ENCODE measurements at places on chromosomes 7 and 10. TPM values are rescaled to one million over a fixed set of nuclear protein-coding genes. Genes with fewer than 3 reads are reported as not detected.
A peak's percentile ranks its signal among the peaks of the same experiment; 100 is the strongest.

LIPM gene
- total RNA-seq, result not detected

- no peaks in the 10 kb centered on the region for H3K27me3 ChIP-seq
- H3K27ac ChIP-seq, result no peak overlapping the region
- peaks cover 3% of the 10 kb centered on the region for H3K4me1 ChIP-seq
- no peak overlapping the region for H3K4me3 ChIP-seq
- no peak for DNase-seq
Observed at GRCh38 chr10:103793920-103794883, 61.2 kb downstream of the SH3PXD2A start.

GRCh38 chr10:49540056-49540797, 1.3 kb upstream of the ERCC6 start:
- H3K36me3 ChIP-seq, result no peaks in the 10 kb centered on the region
- no peak overlapping the region for H3K27ac ChIP-seq
- peaks cover 2% of the 10 kb centered on the region for H3K4me1 ChIP-seq

DNA sequence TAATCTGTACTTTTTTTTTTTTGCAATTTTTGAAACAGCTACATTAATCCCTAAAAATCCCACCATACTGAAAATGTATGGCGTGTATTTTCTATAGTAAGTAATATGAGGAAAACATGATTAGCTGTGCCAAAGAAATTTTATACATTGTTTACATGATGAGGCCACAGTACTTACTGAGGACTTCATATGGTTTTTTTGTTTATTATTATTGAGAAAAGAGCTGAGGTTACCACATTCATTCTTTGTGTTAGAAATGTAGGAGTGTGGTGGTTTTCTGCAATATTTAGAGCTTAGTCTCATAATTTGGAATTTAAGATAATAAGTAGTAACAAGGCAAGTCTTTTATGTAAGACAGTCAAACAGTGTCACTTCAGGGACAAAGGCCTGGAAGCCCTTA, 45.1 kb downstream of the SLC25A40 start:
- H3K4me3 ChIP-seq, result no peak overlapping the region
- no peaks in the 10 kb centered on the region for H3K4me1 ChIP-seq
- no peak overlapping the region for H3K27ac ChIP-seq
- DNase-seq, result no peak
- H3K27me3 ChIP-seq, result no peaks in the 10 kb centered on the region

DNA sequence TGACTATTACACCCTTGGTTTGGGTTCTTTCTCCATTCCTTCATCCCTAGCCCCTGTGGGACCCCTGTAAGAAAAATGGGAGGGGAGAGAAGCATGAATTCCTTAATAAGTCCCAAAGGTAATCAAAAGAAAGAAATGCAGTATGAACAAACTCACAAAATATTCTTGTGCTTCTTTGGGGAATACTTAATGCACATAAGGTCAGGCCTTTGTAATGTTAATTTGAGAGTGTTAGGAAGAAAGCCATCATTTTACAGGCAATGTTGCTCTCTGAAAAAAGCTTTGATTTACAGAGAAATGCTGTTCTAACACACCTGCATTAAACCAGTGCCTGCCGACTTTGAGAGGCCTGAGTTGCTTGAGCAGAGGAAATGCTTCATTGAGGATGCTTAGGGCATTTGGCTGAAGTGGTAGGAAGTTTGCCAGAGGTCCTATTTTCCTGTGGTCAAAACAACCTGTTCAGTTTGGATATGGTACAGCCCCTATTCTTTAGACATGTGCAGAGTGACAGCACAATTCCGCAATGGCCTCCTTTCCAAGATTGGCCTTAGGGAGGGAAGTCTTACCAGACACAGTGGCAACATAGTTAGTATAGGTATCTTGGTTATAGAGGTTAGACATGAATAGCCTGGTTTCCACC, 643.4 kb downstream of the AUTS2 start:
- H3K36me3 ChIP-seq, result no peaks in the 10 kb centered on the region
- DNase-seq, result no peak
- H3K27me3 ChIP-seq, result no peaks in the 10 kb centered on the region
- H3K27ac ChIP-seq, result no peak overlapping the region
- H3K4me1 ChIP-seq, result no peaks in the 10 kb centered on the region
- no peak overlapping the region for H3K4me3 ChIP-seq

DNA sequence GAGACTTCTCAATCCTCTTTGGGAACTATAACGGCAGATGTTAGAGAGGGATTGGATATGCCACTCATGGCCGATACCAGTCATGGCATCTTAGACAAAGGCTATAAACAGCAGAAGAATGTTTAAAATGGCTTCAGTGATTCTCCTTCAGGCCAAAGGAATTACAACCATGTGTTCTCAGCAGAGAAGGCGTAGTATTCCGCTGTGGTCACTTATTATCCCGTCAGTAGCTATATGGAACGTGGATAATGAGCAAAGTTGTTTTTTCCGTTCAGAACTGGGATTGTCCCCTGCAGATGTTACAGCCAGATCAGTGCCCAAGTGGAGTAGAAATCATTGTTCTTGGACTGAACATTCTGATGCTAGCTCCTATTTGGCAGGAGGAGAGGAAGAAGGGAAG, 43.1 kb downstream of the TEX36 start:
- no peaks in the 10 kb centered on the region for H3K36me3 ChIP-seq
- H3K4me1 ChIP-seq, result no peaks in the 10 kb centered on the region
- no peak overlapping the region for H3K27ac ChIP-seq
- no peak for DNase-seq
- no peak overlapping the region for H3K4me3 ChIP-seq
- H3K27me3 ChIP-seq, result peaks cover 18% of the 10 kb centered on the region

GRCh38 chr10:118072840-118073239, 26.1 kb upstream of the RAB11FIP2 start:
- no peak for DNase-seq
- no peak overlapping the region for H3K27ac ChIP-seq
- H3K27me3 ChIP-seq, result no peaks in the 10 kb centered on the region
- H3K4me1 ChIP-seq, result no peaks in the 10 kb centered on the region

- H3K4me3 ChIP-seq, result no peak overlapping the region
- no peaks in the 10 kb centered on the region for H3K27me3 ChIP-seq
Observed at GRCh38 chr10:19347621-19348020, 299.0 kb downstream of the MALRD1 start.

DNA sequence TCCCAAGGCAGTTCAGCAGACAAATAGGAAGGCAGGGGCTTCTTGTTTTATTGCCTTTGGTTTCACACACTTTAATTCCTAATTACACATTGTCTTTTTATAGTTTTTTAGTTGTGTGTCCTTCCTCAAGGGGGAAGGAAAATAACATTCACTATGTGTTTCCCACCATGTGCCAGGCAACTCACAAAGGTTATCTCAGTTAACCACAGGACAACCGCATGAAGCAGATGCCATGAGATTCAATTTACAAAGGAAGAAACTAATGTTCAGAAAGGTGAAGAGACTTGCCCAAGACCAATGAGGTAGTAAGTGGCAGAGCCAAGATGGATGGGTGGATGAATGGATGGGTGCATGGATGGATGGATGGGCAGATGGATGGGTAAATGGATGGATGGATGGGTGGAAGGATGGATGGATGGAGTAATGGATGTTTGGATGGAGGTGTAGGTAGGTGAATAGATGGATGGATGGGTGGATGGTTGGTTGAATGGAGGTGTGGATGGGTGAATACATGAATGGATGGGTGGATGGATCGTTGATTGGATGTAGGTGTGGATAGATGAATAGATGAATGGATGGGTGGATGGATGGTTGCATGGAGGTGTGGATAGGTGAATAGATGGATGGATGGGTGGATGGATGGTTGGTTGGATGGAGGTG, 77.9 kb downstream of the ARHGAP22 start:
- H3K36me3 ChIP-seq, result no peaks in the 10 kb centered on the region
- no peak overlapping the region for H3K4me3 ChIP-seq
- H3K27me3 ChIP-seq, result peaks cover 3% of the 10 kb centered on the region
- H3K27ac ChIP-seq, result no peak overlapping the region

SLC26A5 gene
- total RNA-seq, result 0.23 TPM

GRCh38 chr7:91265693-91266066, 1.4 kb downstream of the FZD1 start:
- no peak overlapping the region for H3K27ac ChIP-seq
- no peak for DNase-seq
- no peaks in the 10 kb centered on the region for H3K36me3 ChIP-seq
- H3K27me3 ChIP-seq, result peaks cover 37% of the 10 kb centered on the region
- H3K4me1 ChIP-seq, result peaks cover 25% of the 10 kb centered on the region

SEPTIN14 gene
- not detected for total RNA-seq

- H3K4me3 ChIP-seq, result no peak overlapping the region
- no peaks in the 10 kb centered on the region for H3K36me3 ChIP-seq
- H3K4me1 ChIP-seq, result peaks cover 11% of the 10 kb centered on the region
- DNase-seq, result no peak
Observed at GRCh38 chr7:39613577-39613976, 9.8 kb upstream of the RALA start.

- H3K27me3 ChIP-seq, result peaks cover 17% of the 10 kb centered on the region
- H3K27ac ChIP-seq, result no peak within 1 kb of the TSS
- peaks cover 14% of the 10 kb centered on the region for H3K4me1 ChIP-seq
- no peak within 1 kb of the TSS for H3K4me3 ChIP-seq
- peaks cover 3% of the 10 kb centered on the region for H3K36me3 ChIP-seq
Observed at GRCh38 chr7:1555813-1556543, at the start of gene TMEM184A. TSS of gene TMEM184A (minus strand) at chr7:1556205. CDS start at chr7:1555484, 721 bp downstream.

- H3K27ac ChIP-seq, result no peak overlapping the region
- no peak overlapping the region for H3K4me3 ChIP-seq
- H3K36me3 ChIP-seq, result no peaks in the 10 kb centered on the region
- DNase-seq, result no peak
- H3K4me1 ChIP-seq, result no peaks in the 10 kb centered on the region
Observed at GRCh38 chr7:121278120-121279021, 50.4 kb upstream of the WNT16 start.

GRCh38 chr10:124554085-124554858, 92.6 kb downstream of the LHPP start:
- H3K27me3 ChIP-seq, result no peaks in the 10 kb centered on the region
- H3K36me3 ChIP-seq, result no peaks in the 10 kb centered on the region
- DNase-seq, result no peak
- H3K4me3 ChIP-seq, result no peak overlapping the region
- no peak overlapping the region for H3K27ac ChIP-seq

DNA sequence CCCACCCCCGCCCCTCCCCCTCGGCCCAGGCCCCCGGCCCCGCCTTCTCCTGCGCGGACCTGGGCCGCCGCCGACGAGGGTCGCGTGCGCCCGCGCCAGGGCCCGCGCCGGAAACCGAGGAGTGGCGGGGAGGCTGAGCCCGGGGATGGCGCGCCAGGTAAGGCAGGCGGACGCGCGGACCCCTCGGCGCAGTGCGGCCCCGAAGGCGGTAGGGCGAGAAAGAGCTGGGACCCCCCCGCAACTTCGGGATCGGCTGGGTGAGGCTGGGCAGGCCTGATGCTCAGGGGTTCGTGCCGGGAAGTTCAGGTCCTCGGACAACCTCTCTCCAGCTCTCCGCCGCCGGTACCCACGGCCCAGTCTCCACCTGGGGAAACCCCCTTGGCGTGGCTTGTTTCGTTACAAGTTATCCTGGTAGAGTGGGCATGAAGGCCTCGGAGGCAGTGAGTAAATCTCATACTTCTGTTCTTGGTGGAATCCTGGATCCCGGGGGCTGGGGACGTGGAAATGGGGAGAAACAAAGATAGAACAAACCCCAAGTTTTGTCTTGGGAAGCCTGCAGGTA, 58.4 kb downstream of the ZNF467 start:
- peaks cover 24% of the 10 kb centered on the region for H3K4me1 ChIP-seq
- peak overlapping the region; percentile 63 for H3K4me3 ChIP-seq
- H3K27me3 ChIP-seq, result peaks cover 8% of the 10 kb centered on the region

MUC3A gene
- 0.18 TPM for total RNA-seq

GRCh38 chr10:72316748-72317435, 37.8 kb downstream of the DNAJB12 start:
- no peaks in the 10 kb centered on the region for H3K36me3 ChIP-seq
- peaks cover 51% of the 10 kb centered on the region for H3K4me1 ChIP-seq
- H3K27ac ChIP-seq, result peak overlapping the region; percentile 53

DNA sequence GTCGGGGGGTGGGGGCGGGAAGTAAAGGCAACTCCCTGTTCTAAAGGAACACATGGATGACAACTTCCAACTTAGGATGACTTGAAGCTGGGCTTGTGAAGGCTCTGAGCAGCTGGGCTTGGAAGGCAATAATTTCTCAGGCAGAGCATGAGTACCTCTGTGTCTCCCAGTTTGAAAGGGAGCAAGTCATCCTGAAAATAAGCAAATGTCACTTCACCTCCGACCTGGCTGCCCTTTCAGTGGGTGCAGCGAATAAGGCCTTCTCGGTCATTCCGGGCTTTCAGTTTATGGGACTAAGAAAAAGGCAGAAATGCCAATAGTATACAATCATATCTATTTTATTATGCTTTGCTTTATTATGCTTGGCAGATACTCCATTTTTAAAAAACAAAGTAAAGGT, 15.3 kb upstream of the ADAMTS14 start:
- DNase-seq, result no peak
- no peaks in the 10 kb centered on the region for H3K36me3 ChIP-seq
- H3K27ac ChIP-seq, result no peak overlapping the region

DNA sequence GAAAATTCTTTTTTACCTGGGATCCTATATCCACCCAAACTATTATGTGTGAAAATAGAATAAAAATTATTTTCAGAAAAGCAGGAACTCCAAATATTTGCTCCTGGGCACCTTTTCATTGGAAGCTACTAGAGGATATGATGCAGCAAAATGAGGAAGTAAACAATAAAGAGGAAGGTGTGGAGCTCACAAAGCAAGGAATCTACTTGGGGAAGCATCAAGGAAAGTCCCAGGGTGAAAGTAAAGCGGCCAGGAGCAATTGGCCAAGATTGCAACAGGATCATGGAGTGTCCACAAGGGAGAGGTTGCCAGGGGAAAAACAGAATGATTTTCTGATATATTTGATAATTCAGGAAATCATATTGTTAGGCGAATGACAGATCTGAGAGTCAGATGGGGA, 80.8 kb downstream of the CARD11 start:
- no peaks in the 10 kb centered on the region for H3K4me1 ChIP-seq
- no peaks in the 10 kb centered on the region for H3K27me3 ChIP-seq
- H3K36me3 ChIP-seq, result peaks cover 36% of the 10 kb centered on the region

- H3K4me1 ChIP-seq, result peaks cover 8% of the 10 kb centered on the region
- H3K27ac ChIP-seq, result peak overlapping the region; percentile 18
- H3K27me3 ChIP-seq, result no peaks in the 10 kb centered on the region
- peaks cover 70% of the 10 kb centered on the region for H3K36me3 ChIP-seq
Observed at GRCh38 chr7:100469227-100470044, 5.4 kb upstream of the SPACDR start.

GRCh38 chr7:30285067-30285535, 704 bp downstream of the ZNRF2 start:
- H3K4me1 ChIP-seq, result peaks cover 20% of the 10 kb centered on the region
- H3K36me3 ChIP-seq, result no peaks in the 10 kb centered on the region
- peak overlapping the region; percentile 79 for H3K4me3 ChIP-seq

LRRC61 gene
- total RNA-seq, result 21.4 TPM

DNA sequence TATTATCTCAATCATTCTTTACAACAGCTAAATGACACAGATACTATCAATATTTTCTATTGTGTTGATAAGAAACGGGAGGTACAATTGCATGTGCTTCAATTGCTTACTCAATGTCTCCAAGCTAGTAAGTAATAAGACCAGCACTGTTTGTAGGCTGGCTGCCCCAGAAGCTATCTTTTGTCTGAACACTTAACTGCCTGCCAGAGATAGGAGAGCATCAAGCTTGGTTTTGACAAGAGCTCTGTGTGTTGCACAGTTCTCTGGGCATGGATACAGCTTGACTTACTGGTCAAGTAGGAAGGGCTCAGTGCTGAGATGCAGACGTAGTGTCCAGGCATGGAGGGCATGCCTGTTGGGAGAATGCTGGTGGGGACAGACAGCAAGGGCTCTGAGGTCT, 26.3 kb upstream of the CAPZA2 start:
- no peaks in the 10 kb centered on the region for H3K4me1 ChIP-seq
- H3K27ac ChIP-seq, result no peak overlapping the region
- H3K36me3 ChIP-seq, result no peaks in the 10 kb centered on the region
- H3K4me3 ChIP-seq, result no peak overlapping the region

GRCh38 chr10:22429146-22429545, 83.8 kb downstream of the SPAG6 start:
- H3K36me3 ChIP-seq, result no peaks in the 10 kb centered on the region
- H3K4me3 ChIP-seq, result no peak overlapping the region
- H3K27ac ChIP-seq, result no peak overlapping the region
- DNase-seq, result no peak
